ENCODE measurements at places on chromosomes 3 and 15.

DNA sequence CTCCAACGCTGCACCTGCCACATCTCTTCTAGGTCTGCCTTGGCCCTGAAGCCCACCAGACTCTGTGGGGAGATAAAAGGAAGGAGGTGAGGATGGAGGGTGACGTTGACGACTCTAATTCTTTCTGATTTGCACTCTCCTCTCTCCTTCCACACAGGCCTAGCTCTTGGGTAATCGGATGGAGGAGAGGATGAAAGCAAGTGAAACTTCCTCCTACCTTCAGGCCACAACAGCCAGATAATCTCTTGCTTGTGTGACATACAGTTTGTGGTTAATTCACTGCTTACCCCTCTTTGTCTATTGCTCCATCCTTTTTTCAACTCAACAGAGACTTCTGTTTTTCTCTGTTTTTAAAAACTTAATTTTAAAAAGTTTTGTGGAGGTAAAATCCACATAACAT is 208.1 kb downstream of the SV2B start:
- no peak for DNase-seq

DNA sequence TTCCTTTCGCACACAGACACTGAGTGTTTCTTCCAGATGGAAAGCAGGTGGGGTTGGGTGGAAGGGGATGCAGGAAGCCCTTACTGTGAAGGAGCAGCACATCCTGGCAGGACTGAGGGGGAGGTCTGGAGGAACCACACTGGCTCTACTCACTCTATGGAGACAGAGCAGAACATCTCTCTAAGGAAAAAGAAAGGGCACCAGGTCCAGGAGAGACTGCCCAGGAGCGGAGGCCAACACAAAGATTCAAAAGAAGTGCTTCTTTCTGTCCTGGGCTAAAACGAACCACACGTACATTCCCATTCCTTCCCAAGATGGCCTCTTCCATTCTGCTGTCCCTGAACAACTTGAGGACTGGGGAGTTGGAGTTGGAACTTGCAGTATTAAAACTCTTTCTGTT is 13.8 kb upstream of the VIPR1 start:
- no peak for DNase-seq

DNA sequence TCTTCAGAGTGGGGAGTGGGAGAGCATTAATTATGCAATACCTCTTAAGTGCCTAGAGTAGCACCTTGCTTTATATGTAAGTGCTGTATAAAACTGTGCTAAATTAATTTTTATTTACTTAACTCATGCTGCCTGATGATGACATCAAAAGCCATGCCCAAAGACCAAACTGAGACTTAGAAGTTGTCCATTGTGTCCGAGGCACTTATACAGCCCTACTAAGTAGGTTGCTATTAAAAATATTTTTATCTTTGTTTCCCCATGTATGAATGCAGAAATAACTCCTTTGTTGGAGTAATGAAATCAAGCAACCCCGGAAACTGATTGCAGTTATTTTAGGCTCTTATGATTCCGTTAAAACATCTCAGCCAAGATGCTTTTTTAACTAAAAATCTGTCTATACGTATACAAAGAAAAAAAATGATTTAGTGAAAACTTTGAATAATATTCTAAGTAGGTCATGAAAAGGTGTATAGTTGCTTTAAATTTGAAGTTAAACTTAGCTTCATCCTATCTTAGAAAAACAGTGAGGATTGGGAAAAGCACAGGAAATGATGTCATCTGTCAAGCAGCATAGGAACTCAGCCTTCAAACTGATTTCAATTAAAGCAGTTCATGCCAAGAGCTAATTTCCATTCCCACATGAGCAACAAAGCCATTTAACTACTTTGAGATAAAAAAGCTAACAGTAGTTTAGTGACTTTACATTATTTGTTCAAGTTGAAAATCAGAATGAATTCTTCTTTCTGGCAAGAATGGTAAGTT is 43.0 kb downstream of the FBN1 start:
- DNase-seq = no peak

- DNase-seq = no peak
Observed at GRCh38 chr3:44993471-44994205, 17.6 kb downstream of the EXOSC7 start.

- DNase-seq = no peak
Observed at GRCh38 chr3:154285221-154285620, 39.1 kb downstream of the DHX36 start.

DNA sequence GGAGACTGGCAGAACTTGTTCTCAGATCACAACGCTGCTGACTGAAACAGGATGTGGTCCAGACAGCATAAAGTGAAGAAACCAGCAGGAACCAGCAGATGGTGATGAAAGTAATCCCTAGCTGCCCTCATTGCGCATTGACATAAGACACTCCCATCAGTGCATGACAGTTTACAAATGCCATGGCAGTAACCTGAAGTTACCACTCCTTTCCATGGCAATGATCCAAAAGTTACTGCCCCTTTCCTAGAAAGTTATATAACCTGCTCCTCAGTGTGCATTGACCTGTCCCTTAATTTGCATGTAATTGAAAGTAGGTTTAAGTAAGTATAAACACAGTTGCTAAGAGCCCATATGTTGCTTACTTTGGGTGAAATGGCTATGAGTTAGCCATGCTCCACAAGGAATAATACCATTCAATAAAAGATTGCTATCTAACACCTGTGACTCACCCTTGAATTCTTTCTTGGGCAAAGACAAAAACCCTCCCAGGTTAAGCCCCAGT is 149.1 kb upstream of the CD96 start:
- no peak for DNase-seq

- no peak for DNase-seq
Observed at GRCh38 chr3:39378957-39379777, 4.0 kb upstream of the SLC25A38 start.

DNA sequence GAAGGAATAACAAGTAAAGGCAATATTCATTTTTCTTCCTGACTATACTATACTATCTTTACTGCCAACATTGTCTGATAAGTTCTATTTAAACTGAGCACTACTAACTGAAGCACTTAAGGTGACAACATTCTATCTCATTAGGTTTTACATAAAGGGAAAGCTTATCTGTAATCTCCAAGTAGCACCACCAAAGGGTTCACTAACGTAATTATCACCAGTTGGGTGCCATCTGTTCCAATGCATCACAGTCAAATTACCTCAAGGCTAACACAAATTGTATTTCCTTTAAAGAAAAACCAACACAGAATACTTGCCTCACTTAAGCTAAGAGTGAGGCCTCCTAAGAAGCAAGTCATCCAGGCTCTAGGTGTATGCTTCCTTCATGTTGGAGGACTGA is 453.8 kb downstream of the RAP2B start:
- DNase-seq = no peak

GRCh38 chr15:69760890-69761568 is 308.4 kb downstream of the RPLP1 start:
- no peak for DNase-seq

GRCh38 chr3:148269816-148270215 is 427.9 kb upstream of the AGTR1 start:
- DNase-seq = no peak

DNA sequence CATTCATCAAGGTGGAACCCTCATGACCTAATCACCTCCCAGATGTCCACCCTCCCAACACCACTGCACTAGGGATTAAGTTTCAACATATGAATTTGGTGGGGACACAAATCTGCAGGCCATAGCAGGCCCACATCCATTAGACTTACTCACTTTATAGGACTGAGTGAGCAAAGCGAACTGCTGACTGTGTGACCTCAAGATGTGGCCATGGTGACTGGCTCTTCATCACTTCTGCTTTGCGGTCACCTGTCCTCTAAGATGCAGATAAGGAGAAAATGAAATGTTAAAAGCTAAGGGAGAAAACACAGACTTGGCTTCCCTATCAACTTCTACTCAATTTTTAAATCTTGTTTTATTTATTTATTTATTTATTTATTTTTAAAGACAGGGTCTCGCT is 14.5 kb upstream of the DCP1A start:
- DNase-seq = no peak

- DNase-seq = no peak
Observed at GRCh38 chr3:71704915-71705314, 20.3 kb downstream of the EIF4E3 start.

GRCh38 chr3:186442162-186442561 is 80.1 kb upstream of the DGKG start:
- DNase-seq = no peak

- no peak for DNase-seq
Observed at GRCh38 chr15:77826006-77826695, 193.4 kb upstream of the LINGO1 start.

- DNase-seq = no peak
Observed at GRCh38 chr15:34654625-34655024, 71.2 kb upstream of the GOLGA8B start.

- DNase-seq = no peak
Observed at GRCh38 chr3:8497582-8497981, 4.0 kb upstream of the LMCD1 start.

Data from head of caudate nucleus (tissue), 42 donors.